ENCODE measurements at places on chromosomes 11 and 22.

- no peak for DNase-seq
Measured at GRCh38 chr11:22920939-22921565, 60.8 kb upstream of the CCDC179 start.

DNA sequence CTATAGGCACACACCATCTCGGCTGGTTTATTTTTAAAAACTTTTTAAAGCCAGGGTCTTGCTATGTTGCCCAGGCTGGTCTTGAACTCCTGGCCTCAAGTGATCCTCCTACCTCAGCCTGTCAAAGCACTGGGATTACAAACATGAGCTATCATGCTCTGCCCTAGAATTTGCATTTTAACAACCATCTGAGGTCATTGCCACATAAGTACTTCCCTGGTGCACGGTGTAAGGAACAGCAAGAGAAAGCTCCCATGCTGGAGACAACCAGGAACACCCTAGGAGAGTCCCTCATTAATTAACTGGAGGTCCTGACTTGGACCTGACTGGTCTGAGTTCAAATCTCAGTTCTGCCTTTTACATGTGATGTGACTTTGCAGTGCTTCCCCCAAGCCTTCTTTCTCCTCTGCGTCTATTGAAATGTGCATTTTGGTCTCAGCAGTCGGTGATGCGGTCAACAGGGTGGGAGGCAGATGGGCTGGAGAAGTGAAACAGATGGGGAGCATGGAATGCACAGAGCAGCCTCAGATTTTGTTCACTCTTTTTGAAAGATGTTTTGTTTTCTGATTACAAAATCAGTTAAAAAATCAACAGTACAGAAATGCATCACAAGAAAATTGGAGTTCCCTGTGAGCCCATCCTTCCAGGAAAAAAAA, 146.5 kb downstream of the MYO18B start:
- no peak for DNase-seq

DNA sequence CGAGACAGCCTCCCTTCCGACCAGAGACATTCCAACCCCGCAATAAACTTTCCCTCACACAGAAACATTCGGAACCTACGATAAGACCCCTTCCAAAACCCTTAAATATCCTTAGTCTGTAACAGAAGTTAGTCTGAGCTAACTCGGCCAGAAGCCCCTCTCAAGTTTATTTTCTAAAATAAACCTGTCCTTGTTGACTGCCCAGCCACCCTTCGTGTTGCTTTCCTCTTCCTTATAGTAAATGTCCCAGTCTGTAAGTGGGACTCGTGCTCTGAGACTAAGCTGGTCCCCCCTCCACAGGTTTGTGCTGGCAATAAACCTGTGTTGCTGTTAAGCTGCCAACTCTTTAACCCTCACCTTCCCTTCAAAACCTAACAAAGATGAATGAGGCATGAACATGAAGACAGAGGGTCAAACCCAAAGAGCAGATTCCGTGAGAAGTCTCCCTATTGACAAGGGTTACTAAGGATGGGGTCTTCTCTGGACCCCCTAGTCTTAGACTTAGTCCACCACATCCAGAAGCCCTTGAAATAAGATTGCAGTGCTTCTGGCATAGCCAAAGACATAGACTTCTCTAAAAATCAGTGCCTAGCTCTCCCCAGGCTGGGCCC, 18.2 kb downstream of the MIF start:
- no peak for DNase-seq

DNA sequence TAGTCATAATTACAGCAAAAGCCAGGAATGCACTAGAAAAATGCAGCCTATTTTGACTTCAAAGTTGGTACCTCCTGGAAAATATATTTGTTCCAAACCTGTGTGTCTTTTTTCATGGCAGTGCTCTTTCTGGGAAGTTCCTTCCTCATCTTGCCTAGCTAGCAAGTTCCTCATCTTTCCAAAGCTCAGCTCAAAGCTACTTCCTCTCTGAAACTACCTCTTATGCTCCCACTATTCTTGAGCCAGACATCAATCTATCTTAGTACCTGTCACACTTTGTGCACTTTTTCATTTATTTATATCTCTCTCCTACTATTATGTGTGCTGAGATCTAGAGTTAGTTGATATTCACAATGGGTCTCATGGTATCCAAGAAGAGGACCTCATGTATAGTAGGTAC, 191.6 kb upstream of the CCDC90B start:
- no peak for DNase-seq

GRCh38 chr22:22144858-22145257, 99.7 kb upstream of the VPREB1 start:
- no peak for DNase-seq

GRCh38 chr11:85164743-85165142, 462.4 kb downstream of the DLG2 start:
- DNase-seq: no peak

- no peak for DNase-seq
Measured at GRCh38 chr11:27678242-27678641, 22.0 kb downstream of the BDNF start.

GRCh38 chr11:35393098-35393497, 26.3 kb downstream of the SLC1A2 start:
- no peak for DNase-seq

DNA sequence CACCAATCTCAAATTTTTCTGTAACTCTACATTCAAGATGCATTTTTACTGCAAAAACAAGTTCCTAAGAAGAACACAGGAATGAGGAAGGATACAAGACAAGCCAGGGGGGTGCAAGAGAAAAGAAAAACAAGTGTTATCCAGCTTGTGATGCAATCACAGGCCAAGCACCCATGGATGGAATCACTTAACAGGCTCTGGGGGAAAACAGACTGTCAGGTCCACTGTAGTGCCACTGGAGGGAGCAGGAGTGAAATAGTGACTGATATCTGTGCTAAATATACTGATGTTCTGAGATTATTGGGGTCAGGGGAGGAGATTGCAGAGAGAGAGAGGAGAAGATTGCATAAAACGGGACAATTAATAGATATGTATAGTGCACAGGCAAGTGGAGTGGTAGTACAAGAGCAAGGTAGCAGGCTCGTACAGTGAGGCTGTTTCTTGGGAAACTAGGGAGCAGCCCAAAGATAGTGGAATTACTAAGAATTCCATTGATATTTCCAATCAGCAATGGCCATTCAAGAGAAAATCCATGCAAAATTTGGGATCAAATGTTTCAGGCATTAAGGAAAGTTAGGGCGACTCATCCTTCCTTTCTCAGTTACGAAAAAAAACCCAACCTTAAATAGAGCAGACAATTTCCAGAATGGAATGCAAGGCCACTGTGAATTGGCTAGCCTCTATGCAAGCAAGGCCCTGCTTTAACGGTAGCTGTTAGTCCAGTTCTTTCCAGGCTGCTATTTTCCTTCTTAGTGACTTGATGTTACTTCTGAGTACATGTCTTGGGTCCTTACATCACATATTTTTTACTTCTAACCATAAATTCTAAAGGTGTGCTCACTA, 52.2 kb upstream of the CEP126 start:
- DNase-seq: no peak

GRCh38 chr11:109121173-109121932, 300.6 kb upstream of the C11orf87 start:
- DNase-seq: no peak

DNA sequence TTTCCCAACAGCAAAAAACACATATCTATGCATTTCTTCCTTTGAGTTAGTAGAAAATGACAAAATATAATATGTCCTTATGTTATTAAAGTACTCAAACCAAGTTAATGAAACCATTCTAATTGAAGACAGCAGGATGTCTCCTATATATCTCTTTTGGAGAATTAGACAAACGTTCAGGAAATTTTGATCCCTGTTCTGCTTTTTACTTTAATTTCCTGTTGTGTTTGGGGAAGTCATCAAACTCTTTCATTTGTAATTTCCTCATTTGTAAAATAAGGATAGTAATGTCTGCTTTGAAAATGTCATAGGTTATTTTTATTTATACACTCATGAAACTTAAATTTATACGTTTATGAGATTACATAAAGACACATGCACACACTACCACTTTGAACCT, 281.8 kb upstream of the ANO5 start:
- no peak for DNase-seq

- no peak for DNase-seq
Measured at GRCh38 chr11:119099711-119100110, 1.9 kb downstream of the DPAGT1 start.

- DNase-seq: no peak
Measured at GRCh38 chr11:9530901-9531625, 42.4 kb upstream of the WEE1 start.

DNA sequence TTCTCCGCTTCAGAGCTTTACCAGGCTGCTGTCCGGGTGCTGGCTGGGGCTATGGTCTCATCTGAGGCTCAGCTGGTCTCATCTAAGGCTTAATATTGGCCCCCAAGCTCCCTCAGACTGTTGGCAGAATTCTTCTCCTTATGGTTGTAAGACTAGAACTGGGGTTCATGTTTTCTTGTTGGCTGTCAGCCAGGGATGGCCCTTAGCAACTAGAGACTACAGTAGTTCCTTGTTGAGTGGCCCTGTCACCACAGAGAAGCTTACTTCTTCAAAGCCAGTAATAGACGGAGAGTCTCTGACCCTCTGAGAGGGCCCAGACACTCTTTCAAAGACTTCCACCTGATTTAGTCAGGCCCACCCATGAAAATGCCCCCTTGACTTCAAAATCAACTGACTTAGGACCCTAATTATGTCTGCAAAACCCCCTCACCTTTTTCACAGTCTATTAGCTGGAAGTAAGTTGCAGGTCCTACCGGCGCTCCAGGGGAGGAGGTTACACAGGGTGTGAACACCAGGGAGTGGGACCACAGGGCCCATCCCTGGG, 24.2 kb upstream of the TREH start:
- DNase-seq: no peak

DNA sequence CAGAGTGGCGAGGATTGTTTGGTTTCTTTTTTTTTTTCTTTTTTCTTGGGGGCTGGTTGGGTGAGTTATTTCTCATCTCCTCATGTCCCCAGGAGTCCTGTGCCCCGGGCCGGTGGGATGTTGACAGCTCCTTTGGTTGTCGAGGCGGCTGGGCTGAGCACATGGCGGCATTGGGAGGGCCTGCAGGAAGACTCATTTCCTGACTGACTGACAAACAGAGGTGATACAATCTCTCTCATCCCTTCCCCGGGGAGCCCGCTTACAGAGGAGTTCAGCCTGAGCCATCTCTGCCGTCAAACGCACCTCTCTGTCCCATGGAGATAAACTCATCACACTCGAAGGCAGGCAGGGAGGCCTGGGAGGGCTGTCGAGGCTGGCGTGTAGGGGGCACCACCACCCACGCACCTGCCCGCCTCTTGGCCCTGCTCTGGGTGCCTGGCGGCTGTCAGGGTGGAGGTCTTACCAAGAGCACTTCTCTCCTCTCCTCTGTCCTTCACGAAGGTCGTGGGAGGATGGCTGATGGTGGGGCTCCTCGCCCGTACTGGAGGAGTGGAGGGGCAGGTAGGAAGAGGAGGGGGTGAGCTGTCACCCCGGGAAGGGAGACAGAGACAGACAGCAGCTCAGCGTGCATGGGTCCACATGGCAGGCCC, 60.0 kb upstream of the NECTIN1 start:
- DNase-seq: no peak

- no peak for DNase-seq
Measured at GRCh38 chr11:45917286-45917622, 423 bp downstream of the PEX16 start.

- no peak for DNase-seq
Measured at GRCh38 chr11:108775324-108775723, 110.5 kb downstream of the DDX10 start.

DNA sequence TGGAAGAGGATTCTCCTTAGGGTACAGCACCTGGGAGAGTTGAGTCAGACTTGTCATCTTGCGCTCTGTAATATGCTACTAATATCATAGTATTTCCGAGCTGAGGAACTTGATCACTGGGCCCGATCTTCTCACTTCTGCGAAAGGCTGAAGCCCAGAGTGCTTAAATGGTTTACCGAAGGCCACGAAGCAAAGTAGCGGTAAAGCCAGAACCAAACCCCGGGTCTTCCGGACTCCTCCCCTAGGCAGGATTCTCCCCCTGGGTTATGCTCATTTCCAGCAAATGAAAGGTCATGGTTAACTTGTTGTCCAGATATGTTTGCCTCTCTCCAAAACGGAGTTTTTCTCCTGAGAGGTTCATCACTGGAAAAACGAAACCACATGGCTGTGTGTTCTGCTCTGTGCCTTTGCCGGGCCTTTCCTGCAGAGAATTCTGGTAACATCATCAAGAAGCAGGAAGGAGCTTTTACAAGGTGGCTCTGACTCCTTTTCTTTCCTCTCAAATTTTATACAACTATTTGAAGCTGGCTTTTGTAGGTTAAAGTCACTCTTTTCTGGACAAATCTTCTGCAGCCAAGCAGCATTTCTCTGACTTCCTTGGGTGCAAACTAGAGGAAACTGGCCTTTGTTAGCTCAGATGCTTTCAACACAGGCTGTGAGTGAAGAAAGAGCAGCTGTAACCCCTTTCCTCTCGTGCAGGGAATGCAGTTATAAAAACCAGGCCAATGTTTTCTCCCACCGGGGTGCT, 35.5 kb downstream of the UBASH3B start:
- DNase-seq: no peak

DNA sequence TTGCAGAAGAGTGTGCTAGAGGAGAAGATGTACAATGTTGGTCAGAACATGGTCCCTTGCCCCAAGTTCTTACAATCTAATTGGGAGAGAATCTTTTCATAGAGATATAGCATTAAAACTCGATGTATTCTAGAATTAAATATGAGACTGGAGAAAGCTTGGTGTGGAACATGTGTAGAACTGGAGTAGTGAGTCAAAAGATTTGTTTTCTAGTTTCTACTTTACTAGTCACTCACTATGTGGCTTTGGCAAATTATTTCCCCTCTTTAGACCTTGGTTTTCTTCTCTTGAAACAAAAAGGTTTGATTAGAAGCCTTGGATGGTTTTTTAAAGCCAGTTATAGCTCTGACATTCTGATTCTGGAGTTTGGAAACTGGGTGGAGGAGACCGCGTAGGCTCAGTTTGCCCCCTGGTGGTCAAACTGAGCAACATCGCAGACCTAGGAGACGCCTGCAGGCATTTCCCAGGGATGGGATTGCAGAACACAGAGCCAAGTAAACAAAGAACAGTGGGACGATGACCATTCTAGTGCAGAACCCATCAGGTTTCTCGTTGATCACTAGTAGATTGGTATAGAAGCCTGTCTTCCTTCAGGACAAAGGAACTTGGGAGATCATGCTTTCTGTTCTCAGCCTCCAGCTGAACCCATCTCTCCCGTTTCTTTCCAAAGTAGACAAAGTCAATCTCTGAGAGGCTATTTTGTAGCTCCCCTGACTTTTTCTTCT, 8.5 kb upstream of the CHRDL2 start:
- DNase-seq: peak; percentile 44

DNA sequence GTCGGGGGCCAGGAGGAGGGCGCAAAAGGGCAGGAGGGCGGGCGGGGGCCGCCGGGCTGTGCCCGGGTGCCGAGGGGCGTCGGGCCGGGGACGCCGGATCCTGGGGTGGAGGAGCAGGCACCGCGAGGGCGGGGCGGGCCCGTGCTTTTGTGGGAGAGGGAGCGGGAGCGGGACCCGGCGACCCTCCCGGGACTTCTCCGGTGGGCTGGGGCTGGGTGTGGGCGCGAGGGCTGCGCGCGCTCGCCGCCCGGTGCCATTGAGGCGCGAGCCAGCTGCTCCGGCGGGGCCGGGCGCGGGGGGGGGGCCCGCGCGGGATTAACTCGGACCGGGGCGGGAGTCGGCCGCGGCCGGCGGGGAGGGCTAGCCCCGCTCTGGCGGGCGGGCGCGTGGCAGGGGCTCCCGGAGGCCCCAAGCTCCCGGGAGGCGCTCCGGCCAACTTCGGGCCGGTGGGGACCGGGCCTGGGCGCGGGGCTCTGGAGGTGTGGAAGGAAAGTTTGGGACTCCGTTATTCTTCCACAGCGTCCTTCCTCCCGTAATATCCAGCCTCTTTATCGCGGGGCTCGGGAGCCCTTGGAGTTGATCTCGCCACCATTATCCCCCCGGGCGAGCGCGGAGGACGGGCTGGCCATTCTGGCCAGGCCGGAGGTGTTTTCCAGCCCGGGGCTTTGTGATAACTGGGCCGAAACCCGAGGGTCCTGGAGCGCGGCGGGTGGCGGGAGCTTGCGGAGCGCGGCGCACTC, 936 bp downstream of the CECR2 start:
- DNase-seq: no peak

All from activated naive CD4-positive, alpha-beta T cell treated with Interleukin-2 at 50 U/mL for 16 hours (primary cell).